NCI-H2227 treated with DMSO at 0.1 percent for 48 hours (cell line): ENCODE measurements at places on chromosomes 2 and 18.
A peak's percentile ranks its signal among the peaks of the same experiment; 100 is the strongest.

- no peak for DNase-seq
Measured at GRCh38 chr2:37096568-37096967, 12.2 kb downstream of the GPATCH11 start.

- DNase-seq: no peak
Measured at GRCh38 chr2:107402330-107402729, 424.4 kb upstream of the RGPD4 start.

- no peak for DNase-seq
Measured at GRCh38 chr2:8525582-8526402, 156.1 kb upstream of the ID2 start.

GRCh38 chr2:238569507-238570195 is 142.9 kb downstream of the ASB1 start:
- no peak for DNase-seq

- DNase-seq: peak; percentile 22
Measured at GRCh38 chr2:222545823-222546795, 109.8 kb downstream of the FARSB start.

DNA sequence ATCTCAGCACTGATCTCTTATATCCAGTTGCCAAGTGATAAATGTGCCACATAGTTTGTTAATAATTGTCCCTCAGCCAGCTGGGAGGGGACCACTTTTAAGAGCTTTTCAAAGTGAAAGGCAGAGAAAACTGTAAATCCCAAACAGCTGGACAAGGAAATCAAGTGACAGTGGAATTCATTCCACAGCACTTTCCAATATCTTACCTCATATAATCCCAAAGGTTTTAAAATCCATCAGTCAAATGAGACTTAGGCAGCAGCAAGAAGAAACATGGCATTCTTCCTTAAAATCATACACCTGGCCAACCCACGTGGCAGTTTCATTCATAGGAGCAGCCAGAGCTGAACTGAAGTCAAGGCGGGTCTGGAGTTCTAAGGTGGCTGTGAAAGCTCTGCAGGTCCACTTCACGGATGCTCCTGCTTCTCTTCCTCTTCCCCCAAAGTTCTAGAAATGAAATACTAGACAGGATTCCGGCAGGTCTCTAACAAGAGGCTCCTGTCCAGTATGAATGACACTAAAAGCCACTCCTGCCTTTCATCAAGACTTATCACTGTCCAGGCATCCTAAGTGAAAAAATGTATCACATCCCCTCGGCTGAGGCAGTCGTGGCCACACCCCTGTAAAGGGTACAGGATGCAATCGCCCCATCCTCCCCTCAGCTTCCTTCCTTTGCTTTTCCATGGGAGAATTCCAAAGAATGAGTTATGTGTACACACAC is 190.4 kb upstream of the STK17B start:
- DNase-seq: no peak
